ENCODE measurements at places on chromosomes 2 and 18.

DNA sequence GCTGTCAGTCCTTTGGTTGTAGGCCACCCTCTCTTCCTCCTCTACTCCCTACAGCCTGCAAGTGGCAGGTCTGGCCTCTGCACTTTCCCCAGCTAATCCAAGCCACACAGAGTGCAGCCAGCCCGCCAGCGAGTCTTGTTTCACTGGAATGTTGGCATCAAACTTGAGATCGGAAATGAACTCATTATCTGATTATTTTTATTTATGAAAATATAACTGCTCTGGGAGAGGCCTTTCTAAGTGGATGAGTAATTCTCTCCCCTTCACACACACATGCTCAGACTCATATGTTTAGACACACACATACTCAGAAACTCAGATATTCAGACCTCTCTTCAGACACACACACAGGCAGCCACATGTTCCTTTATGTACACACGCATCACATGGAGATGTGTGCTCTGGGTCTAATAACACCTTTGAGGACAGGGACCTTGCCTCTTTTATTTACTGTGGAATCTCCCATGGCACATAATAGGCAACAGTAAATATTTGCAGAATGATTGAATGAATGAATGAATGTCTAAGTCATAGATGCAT lies 151.3 kb downstream of the ZFP36L2 start:
- DNase-seq, result no peak

- no peak for DNase-seq
Measured at GRCh38 chr2:197088694-197089093, 162.2 kb upstream of the PGAP1 start.

DNA sequence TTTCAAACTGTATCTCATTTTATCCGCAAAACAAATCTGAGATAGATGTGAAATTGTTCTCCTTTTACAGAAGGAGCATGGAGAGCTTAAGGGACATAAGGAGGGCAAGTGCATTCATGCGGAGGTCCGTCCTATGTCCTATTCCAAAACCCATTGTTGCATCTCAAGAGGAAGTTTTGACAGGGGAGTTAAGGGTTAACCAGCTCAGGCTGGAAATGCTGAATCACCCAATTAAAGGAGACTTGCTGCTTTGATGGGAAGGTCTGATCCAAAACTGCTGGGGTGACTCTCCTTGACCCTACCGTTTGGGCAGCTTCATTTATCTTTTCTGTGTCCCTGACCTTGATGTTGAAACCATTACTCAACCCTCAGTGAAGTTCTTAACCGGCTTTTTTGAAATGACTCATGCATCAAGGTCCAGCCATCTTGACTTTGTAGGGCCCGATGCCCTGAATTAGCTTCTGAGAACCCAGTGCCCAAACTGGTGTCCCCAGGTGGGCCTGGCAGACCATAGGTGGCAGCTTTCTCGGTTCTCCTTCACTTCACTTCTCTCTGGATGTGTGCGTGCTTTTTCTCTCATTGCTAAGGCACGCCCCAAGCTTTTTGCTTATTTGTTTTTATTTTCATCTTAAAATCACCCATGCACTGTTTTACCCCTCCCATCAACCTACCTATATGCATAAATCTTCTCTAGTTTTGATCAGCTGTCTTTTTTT lies 15.9 kb upstream of the TXNDC2 start:
- DNase-seq, result no peak

DNA sequence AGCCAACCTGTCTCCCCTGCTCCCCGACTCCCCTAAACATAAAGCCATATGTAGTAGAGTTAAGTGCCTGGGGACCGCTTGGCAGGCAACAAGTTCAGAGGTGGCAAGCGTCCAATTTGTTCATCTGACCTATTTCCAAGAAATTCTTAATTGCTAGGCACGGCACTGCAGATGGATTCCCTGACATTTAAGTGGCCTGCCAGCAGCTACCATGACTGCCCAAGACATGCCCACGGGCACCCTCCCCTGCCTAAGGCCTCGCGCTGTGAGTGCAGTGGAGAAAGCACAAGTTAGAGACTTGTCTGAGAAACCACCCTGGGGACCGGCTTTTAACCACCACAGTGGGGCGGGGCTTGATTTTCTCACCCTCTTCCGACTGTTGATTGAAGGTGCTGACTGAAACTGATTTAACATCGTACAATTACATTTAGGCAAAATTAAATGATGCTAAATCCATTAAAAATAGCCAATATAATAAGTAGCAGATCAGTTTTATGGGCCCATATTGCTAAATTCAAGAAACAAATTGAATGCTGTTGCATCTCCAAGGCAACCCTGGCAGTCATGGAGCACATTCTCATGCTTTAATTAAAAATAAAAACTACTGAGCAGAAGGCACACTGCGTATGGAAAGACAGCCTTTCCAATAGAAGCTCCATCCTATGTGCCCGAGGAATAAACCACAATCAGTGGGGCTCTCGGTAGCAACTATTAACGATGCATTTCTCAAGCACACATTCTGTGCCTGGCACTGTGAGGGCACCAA lies 163.6 kb upstream of the ACAA2 start:
- peak; percentile 81 for DNase-seq

GRCh38 chr2:207184348-207184747 lies 18.6 kb upstream of the KLF7 start:
- no peak for DNase-seq

DNA sequence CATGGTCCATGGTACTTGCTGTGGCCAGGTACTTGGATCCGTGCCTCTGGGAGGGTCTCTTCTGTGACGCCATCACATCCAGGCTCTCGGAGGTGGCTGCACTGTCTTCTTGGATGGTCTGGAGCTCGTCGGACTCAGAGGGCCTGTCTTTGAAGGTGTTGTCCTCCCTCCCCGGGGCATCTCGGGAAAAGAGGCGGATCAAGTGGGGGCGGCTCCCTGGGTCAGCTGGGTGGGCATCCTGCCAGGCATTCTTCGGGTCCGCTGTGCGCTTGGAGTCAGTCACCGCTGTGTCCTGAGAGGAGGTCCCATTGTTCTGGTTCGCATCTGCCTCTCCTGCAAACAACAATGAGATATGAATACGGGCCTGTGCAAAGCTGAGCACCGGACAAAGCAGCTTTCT lies 115.6 kb downstream of the MBP start:
- no peak for DNase-seq

- no peak for DNase-seq
Measured at GRCh38 chr18:55421308-55421614, 166.7 kb downstream of the TCF4 start.

- DNase-seq, result no peak
Measured at GRCh38 chr2:126467367-126468054, 188.4 kb upstream of the GYPC start.

DNA sequence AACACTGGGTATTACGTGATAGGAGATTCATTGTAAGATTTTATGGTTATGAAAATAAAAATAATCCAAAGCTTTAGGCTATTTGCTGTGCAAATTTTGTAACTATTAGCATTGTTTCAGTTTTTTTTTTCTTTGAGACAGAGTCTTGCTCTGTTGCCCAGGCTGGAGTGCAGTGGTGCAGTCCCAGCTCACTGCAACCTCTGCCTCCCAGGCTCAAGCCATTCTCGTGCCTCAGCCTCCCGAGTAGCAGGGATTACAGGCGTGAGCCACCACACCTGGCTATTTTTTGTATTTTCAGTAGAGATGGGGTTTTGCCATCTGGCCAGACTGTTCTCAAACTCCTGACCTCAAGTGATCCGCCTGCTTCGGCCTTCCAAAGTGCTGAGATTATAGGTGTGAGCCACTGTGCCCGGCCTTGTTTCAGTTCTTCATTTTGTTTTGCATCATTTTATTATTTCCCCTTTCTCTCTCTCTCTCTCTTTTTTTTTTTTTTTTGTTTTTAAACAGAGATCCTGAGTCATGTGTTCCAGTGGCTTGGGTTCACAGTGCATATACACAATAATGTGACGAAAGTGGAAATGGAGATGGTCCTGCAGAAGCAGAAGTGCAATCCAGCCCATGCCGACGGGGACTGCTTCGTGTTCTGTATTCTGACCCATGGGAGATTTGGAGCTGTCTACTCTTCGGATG lies 25.8 kb downstream of the CASP10 start:
- no peak for DNase-seq

- no peak for DNase-seq
Measured at GRCh38 chr2:2096803-2097464, 234.1 kb downstream of the MYT1L start.

GRCh38 chr18:30991397-30991796 lies 51.1 kb downstream of the DSC3 start:
- DNase-seq, result no peak

DNA sequence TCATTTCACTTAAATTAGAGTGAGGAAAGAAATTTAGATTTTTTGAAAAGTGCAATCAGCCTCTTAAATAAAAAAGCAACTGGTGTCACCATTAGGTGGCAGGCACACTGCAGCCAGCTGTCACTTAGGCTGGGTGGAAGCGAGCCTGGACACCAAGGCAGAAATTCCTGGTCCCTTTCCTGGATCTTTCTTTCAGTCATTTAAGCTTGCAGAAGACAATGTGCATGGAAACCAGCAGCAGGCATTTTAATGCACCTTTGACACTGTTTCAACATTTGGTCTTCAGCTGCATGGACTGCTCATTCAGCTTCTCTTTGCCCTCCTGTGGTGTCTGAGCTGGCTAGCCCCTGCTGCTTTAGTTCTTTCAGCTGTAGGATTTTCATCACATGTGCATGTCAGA lies 61.0 kb downstream of the AQP4 start:
- DNase-seq, result peak; percentile 32

DNA sequence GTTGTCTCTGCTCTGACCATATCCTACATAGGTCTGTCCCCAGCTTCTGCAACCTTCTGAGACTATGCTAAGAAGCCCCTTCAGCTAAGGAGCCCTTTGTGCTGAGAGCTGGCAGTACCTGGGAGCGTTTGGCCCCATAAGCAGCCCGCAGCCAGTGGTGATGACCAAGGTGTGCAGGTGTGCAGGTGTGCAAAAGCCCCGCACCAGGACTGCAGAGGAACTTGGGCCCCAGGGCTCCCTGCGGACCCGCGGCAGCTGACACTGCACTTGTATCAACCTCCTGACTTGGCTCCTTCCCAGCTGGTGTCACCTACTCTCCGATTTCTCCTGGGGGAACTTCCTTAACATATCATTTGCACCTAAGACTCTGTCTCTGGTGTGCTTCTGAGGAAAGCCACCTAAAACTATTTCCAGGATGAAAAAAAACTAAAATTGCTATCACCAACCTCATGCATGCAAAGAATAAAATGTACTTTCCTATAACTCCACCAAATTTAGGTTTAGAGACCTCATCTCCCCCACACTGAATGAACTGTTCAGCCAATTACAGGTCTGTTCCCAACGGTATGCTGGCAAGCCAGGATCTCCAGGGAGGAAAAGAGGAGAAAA lies 16.1 kb upstream of the GNAL start:
- DNase-seq, result no peak

DNA sequence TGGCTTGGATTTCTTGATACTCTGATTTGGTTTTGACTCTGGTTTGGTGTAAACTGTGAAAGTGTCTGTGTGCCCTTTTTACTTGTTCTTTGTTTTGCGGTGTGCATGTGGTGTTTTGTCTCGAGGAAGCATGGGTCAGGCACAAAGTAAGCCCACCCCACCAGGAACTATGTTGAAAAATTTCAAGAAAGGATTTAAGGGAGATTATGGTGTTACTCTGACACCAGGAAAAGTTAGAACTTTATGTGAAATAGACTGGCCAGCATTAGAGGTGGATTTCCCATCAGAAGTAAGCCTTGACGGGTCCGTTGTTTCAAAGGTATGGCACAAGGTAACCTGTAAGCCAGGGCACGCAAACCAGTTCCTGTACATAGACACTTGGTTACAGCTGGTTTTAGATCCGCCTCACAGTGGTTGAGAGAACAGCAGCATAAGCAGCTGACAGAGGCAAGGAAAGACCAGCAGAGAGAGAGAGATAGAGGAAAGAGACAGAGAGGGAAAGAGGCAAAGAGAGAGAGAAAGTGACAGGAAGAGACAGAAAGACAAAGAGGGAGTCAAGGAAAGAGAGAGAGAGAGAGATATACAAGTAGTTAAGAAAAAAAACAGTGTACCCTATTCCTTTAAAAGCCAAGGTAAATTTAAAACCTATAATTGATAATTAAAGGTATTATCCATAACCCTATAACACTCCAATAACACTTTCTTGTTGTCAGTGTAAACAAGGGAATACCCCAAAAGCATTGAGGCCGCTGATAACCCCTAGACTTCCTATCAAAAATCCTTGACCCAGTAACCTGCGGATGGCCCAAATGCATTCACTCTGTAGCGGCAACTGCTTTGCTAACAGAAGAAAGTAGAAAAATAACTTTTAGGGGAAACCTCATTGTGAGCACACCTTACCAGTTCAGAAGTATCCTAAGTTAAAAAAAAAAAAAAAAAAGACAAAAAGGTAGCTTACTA lies 42.6 kb downstream of the TFPI start:
- no peak for DNase-seq

GRCh38 chr2:3054066-3054465 lies 323.6 kb downstream of the EIPR1 start:
- no peak for DNase-seq

- DNase-seq, result no peak
Measured at GRCh38 chr2:74099835-74100234, 47.9 kb downstream of the BOLA3 start.

- no peak for DNase-seq
Measured at GRCh38 chr2:223870840-223871611, 33.6 kb upstream of the AP1S3 start.

DNA sequence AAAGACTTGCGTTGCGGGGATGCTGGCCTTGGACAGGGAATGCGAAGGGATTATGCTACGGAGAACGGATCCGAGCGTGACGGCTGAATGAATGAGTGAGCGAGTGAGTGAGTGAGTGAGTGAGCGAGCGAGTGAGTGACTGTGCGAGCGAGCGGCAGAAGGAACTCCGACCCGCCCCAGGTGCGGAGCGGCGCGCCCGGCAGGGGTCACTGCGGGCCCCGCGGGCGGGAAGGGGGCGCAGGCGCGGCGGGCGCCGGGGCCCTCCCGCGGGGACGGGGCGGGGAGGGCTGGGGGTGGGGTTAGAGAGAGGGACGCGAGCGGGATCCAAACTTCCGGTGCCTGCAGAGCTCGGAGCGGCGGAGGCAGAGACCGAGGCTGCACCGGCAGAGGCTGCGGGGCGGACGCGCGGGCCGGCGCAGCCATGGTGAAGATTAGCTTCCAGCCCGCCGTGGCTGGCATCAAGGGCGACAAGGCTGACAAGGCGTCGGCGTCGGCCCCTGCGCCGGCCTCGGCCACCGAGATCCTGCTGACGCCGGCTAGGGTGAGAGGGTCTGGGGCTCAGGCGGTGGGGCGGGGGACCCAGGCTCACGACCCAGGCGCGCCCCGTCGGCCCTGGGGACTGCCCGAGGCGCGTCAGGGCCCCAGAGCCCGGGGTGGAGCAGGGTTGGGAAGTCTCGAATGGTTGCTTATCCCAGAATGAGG lies at the start of gene ITM2C:
TSS of gene ITM2C (plus strand) at position 338 of the 702 bp plus-strand sequence. CDS start at position 422, 84 bp downstream.
- peak; percentile 70 for DNase-seq

DNA sequence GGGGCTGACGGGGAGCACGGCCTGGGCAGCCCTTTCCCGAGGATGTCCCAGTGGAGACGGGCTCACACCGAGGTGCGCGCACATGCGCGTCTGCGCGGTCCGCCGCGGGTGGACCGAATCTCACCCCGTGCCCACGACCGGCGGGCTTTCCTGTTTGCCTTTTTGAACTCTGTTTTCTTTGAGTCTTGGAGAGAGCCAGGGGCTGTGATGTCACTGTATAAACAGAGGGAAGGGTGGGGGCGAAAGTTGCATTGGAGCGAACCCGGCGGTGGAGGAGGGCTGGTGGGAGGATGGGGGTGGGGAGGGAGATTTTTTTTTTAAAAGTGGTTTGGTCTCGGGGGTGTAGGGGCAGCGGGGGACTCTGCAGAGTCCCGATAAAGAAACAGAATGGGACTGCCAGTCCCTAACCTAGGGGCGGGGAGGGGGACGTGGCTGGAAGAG lies 141.2 kb upstream of the CTAGE1 start:
- peak; percentile 24 for DNase-seq
